Fibroblast of gingiva (primary cell): ENCODE measurements at places on chromosomes 5 and 9.

GRCh38 chr5:161385027-161385426, 161.5 kb downstream of the GABRB2 start:
- no peak for DNase-seq

- no peak for DNase-seq
Measured at GRCh38 chr9:114501796-114502682, 3.2 kb downstream of the WHRN start.

DNA sequence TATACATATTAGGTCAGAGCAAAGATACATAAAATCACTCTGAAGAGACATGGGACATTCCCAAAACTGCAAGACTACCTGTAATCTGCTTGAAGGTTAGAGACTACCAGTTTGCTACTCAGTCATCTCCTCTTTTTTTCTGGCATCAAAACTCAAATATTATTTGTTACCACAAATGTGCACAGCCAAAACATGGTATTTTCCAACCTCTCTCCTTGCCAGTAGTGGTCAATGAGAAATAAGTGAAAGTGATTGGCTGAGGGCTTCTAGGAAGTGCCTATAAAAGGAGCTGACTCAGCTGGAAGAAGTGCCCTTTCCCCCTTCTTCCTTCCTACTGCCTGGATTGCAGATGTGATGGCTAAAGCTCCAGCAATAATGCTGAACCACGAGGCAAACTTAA, 13.8 kb downstream of the GZMK start:
- no peak for DNase-seq

GRCh38 chr5:180830253-180831138, 27.9 kb upstream of the MGAT1 start:
- DNase-seq: peak; percentile 38

- DNase-seq: peak; percentile 33
Measured at GRCh38 chr5:106875591-106876297, 795.0 kb downstream of the EFNA5 start.

GRCh38 chr9:125807079-125807478, 59.9 kb downstream of the PBX3 start:
- peak; percentile 50 for DNase-seq

- no peak for DNase-seq
Measured at GRCh38 chr5:63398346-63398745, 563.9 kb downstream of the HTR1A start.
